Fibroblast of gingiva (primary cell): ENCODE measurements at places on chromosomes 6 and 20.
A peak's percentile ranks its signal among the peaks of the same experiment; 100 is the strongest.

DNA sequence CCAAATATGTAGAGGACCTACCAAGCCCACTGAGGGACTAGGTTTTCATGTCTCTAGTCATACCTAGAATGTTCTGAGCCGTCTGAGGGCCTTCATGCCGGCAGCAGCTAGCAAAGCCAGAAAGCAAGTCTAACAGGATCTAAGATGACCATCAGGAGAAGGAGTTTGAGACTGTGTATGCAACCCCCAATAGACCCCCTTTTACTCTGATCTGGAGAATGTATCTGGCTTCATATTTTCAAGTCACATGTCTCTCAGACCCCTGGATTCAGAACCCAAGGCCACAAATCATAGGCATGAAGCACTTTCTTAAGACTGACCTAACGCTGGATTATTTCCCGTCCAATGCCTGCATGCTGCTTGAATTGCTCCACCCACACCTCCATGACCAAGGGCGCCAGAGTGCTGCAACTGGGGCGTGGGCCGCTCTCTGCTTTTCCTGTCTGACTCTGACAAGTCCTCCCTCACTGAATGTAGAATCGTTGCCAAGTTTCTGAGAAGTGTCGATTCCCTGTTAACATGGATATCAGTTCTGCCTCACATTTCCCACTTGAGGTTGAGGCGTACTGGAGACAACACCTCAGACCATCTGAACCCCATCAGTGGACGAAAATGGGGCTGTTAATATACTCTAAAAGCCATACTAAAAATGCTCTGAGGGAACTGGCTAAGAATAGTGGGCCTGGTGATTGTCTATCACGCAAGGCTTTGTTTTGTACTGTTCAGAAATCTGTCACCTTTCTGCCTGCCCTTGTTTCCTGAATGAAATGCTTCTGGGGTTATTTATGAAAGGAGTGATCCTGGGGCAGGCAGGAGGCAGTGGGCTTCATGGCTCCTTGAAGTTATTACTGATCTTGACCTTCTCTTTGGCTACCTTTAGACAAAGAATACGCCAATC lies 23.9 kb upstream of the ASXL1 start:
- no peak for DNase-seq

GRCh38 chr6:98118397-98119045 lies 715.9 kb upstream of the POU3F2 start:
- no peak for DNase-seq

GRCh38 chr6:49462071-49462470 lies 982 bp downstream of the MMUT start:
- no peak for DNase-seq

DNA sequence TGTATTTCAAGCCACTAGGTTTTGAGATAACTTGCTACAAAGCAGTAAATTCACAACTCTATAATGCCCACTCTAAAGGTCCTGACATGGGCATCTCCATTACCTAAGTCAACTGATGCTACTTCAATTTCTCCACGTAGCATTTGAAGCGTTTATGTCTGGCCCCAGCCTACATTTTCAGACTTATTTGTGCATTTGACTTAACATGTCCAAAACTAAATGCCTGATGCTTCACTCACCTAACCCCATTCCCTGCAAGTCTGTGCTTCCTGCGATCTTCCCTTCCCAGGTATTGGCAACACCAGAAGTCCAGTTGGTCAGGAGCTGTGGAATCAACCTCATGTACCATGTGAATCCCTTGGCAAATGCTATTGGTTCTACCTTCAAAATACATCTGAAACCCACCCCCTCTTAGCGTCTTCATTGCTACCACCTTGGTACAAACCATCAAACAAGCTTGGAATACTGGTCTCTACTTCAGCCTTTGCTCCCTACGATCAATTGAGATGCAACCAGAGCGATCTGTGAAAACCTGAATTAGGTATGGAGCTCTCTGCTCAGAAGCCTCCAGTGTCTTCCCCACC lies 12.8 kb upstream of the ZNFX1 start:
- no peak for DNase-seq

DNA sequence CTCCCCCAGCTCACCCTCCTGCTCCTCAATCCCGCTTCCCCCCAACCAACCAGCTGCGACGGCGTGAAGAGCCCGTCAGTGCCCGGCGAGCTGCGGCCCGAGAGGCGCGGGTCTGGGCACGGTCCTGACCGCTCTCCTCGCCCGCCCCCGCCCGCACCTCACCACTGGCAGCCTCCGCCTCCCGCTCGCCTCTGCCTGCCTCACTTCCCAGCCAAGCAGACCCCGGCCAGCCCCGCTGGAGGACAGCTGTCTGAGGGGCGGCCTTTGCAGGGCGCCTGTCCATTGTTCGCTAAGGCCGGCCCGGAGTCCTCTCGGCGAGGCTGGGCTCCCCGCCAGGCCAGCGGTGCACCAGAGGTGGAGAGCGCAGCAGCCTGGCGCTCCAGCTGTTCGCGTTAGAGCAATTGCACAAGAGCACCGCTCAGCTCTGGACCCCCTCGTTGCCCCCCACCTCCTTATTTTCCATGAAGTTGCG lies 1.3 kb downstream of the SOBP start:
- no peak for DNase-seq

DNA sequence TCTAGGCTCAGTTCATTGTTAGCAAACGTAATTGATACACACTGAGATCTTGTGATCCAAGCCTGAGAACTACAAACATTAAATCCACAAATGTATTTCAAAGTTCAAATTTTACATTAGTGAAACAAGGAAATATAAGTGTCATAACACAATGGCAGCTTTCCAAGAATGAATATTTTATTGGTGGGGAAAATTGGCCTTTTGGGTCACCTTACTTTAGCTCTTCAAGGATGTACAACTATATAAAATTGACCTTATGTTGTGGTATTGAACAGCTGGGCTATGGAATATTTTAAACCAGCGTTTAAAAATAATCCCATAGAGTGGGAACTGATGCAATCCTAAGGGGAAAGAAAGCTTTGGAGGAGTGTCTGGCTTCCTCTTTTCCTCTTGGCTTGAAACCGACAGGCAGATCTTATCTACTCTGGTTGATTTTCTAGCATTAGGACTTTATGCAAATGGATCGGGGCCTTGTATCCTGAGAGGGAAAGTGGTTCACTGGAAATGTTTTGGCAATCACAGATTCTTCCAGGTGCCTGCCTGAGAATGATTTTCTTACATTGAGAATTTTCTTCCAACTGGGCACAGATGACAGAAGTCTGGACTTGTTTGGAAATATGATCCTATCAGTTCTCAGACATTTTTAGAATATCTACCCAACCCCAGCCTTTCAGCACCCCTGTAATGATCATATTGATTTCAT lies 184.8 kb upstream of the ECI2 start:
- DNase-seq = no peak

DNA sequence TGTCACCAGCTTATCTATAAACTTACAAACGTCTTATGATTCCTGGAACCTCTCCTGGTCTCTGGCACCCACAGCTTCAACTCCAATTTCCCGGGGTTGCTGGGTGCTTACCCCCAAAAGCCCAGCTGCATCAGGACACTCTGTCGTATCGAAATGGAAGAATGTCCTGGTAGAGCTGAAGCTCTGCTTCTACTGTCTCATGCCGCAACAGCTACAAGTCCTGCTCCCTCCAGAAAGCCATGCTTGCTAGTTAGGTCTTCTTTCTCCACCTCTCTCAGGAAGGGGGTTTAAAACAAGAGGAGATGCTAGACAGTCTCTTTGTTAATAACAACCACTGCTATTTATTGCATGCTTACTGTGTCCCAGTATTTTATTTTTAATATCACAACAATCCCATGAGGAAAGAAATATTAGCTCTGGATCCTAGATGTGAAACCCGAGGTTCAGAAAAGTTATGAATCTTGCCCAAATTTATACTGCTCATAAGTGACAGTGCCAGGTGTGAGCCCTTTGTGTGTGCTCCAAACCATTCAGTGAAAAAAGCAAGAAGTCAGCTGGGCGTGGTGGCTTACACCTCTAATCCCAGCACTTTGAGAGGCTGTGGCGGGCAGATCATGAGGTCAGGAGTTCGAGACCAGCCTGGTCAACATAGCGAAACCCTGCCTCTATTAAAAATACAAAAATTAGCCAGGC lies 82.3 kb upstream of the GCM1 start:
- DNase-seq = no peak

DNA sequence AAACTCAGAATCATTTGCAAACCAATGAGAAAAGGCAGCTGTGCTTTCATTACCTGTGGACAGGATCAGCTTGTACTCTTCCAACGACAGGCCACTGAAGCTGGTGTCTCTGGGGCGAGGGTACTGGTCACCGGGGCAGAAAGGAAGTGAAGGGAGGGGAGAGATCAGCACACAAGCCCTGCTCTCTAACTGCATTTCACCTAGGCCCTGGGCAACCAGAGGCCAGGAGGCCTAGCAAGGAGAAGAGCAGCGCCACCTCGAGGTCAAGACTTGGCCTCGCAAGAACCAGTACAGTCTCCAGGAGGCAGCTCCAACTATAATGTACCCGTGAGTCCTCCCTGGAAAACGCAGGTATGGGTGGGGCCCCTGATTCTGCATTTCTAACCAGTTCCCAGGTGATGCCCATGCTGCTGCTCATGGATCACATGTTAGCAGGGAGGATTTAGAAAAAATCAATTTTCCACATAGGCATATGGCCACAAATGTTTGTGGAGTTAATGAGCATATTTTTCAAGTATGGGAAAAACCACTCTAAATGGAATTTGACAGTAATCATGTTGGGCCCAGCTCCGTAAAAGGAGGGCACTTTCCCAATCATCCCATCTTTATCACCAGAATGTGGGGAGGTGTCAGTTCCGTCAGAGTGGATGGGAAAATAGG lies 11.0 kb downstream of the UQCC2 start:
- DNase-seq = peak; percentile 52

- DNase-seq = no peak
These were observed 13.7 kb upstream of the TMEM244 start for GRCh38 chr6:129874837-129875236.

GRCh38 chr20:61461461-61461860 lies 209.4 kb downstream of the CDH4 start:
- no peak for DNase-seq

GRCh38 chr6:123829302-123829953 lies 25.8 kb downstream of the NKAIN2 start:
- DNase-seq = no peak

DNA sequence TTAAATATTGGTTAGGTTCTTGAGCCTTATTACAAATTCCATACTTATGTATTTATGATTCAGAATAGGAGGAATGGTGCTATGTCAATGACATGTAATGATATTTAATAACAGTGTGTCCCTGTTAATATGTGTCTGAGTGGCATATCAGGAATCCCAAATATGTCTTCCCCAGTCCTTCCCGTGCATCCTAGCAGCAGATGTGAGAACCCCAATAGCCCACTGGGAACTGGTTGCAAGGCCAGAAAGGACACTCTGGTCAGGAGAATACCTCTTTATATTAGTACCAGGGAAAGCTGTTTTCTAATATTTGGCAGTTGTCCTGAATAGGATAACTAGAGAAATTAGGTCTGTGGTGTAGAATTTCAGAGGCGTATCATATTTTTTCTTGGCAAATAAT lies 159.1 kb upstream of the PDE7B start:
- DNase-seq = no peak

DNA sequence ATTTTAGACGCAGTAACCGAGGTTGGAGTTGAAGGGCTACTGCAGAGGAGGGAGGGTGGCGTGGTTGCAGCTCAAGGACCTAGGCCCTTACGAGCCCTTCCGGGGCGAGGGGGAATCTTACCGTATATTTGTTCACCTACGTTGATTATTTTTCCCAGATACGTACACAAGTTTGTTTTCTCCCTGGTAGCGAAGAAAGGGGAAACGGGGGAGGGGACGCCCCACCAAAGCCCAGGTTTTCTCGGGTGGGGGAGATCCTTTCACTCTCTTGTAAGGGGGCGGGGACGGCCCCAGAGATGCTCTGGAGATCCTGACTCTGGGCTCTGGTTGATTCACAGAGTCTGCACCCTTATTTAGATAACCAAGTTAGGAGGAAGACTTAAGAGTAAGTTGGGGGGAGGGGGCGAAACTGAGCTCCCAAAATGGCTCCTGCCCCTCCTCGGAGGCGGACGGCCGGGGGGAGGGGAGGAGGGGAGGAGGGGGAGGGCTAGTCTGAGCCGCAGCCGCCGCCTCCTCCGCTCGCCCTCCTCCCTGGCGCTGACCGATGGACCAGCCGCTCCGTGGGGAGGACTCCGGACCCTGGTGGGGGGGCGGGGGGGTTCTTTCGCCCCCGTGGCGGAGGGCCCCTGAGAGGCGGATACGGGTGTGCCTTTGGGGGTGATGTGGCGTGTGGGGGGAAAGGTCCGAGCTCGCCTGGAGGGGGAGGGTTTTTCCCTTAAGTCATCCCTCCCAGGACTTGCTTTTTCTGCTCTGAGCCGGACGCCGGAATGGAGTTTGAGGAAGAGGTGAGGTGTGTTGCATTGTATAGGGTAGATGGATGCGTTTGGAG lies 2.2 kb downstream of the BRD2 start:
- DNase-seq = peak; percentile 96

DNA sequence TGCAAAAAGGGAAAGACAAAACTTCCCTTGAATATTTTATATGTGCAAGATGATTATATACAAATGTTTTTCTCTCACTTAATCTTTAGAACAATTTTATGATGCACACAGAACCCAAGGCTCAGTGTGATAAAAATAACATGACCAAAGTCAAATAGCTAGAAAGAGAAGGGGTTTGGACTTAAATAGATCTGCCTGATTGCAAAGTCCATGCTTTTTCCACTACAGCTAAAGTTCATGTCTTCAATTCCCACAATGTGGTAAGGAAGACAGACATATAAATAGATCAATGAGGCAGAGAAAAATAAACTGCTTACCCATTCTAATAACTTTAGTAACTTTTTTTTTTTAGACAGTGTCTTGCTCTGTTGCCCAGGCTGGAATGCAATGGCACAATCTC lies 143.8 kb downstream of the CDK19 start:
- DNase-seq = no peak

DNA sequence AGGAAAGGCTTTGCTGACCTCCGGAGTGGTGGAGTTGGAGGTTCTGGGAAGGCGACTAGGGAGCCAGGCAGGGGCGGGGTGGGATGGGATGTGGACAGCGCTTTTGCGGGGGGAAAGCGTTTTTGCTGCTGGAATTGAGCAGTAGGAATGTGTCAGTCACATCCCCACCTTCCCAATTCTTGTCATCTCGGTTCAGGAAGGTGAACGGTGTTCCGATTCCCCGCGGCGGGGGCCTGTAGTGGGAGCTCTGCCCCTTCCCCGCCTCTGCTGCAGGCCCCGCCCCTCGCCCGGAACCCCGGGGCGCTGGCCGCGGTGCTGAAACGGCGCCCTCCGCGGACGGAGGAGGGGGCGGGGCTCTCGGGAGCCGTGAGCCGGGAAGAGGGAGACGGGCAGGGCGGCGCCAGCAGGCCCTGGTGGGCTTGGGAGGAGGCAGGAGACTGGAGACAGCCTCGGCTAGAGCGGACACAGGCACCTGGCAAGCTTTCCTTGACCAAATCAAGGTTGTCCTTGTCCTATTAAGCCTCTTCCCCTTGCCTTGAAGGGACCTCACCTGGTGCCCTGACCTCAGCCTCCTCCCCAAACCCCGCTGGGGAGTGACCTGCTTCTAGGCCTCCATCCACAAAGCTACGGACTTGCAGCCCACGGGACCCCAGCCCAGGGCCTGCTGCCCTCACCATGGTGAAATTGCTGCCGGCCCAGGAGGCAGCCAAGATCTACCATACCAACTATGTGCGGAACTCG lies at the start of gene LHFPL5:
TSS of gene LHFPL5 (plus strand) at position 357 of the 741 bp plus-strand sequence. CDS start at position 676, 319 bp downstream.
- DNase-seq = no peak
